ENCODE measurements at places on chromosomes 1 and 21. TPM values are rescaled to one million over a fixed set of nuclear protein-coding genes. Genes with fewer than 3 reads are reported as not detected.

DNA sequence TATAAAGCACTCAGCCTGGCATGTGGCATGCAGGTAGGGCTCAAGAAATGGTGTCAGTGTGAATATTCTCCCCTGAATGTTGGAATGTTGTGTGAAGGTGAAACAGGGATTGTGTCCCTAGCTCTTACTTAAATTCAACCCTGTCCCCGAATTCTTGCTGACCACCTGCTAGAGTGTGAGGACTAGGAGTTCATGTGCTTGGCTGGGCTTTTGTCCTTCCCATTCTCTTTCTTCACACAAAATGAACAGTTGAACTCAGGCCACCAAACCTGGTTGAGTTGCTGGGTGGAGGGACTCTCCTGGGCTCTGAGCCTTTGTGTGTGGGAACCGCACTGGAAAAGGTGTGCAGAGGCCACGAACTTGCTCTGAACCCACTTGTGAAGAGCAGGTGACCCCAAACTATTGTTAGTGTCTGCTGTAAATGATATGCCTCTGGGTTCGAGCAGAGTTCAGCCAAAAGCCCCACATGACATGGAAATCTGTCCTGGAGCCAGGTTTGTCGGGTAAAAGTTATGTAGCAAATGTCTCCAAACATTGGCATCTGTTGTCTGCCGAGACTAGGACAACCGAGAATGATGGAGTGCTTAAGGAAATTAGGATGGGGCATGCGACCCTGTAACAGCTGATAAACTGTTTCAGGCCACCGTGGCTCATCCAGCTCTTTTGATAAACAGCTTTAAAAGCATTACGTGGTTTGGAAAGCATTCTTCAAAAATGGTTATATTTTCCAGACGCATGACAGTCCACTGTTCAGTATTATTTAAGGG is 144.2 kb downstream of the DHRS3 start:
- no peak for DNase-seq

SYNC gene
- total RNA-seq: not detected

- no peak for DNase-seq
Measured at GRCh38 chr21:25176637-25177412, 430.5 kb downstream of the MRPL39 start.

DNA sequence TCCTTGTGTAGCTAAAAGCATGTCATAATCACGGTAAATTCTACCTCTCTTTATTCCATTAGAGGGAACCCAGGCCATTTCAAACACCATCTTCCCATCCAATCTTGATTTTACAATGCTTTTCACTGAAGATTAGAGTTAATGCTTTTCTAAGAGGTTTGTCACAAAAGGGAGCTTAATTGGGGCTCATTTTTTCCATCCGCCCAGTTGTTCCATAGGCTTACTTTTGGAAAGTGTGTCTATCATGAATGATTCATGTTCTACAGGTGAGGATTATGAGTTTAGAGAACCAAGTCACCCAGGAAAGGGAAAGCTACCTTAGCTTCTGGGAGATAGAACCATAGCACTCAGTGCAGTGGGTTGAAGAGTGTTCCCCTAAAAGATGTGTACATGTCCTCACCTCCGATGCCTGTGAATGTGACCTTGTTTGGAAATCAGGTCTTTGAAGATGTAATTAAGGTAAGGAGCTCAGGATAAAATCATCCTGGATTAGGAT is 286.9 kb upstream of the RUNX1 start:
- no peak for DNase-seq

FMO5 gene
- total RNA-seq: 0.86 TPM

DNA sequence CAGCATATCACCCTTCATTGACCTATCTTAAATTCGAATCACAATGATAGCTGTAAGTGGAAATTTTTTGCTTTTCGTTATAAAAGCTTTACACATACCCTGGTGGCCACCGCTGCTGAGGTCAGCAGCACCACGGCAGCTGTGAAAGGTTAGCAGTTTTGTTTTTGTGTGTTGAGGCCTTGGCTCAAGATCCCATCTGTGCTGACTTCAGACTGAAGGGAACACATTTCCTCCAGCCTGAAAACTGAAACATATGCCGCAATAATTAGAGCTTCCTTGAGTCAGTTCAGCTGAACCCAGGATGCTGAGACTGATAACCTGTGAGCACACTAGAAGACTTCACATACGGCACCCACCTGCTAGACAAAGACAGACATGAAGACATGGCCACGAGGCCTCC is 103.0 kb downstream of the SMYD3 start:
- no peak for DNase-seq

DNA sequence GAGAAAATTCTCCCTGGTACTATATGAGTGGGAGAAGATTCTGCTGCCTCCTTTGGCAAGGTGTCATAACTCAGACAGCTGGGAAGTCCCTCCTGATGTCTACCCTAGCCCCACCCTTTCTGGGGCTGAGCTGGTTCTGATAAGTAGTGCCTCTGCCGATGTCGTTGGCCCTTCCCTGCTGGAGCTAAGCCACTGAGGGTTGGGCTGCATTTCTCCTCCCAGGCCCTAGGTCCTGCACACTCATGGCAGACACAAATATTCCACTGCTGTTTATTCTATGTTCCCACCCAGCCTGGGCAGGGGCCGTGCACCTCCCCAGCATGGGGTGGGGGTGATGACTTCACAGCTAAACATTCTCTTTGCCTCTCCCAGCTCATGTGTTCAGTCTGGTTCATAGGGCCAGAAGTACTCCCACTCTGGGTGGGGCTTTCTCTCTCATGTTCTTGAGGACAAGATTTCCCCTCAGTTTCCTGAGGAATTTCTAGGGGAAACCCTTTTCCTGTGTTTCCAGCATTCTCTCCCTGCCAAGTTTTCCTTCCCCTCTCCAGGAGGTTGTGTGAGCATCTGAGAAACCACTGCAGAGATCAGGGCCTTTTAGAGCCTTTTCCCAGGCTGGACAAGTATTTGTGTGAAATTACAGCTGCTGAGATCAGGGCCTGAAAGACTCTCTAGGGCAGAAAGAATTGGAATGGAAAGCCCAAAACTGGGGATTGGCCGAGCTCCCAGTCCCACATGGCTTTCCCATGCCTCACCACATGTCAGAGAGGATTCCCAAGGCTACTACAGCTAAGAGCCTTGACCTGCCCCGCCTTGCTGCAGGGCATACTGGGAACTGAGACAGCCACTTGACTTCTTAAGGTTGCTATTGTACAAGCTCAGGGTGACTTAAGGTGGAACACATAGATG is 66.2 kb downstream of the ATP2B4 start:
- DNase-seq: no peak

DNA sequence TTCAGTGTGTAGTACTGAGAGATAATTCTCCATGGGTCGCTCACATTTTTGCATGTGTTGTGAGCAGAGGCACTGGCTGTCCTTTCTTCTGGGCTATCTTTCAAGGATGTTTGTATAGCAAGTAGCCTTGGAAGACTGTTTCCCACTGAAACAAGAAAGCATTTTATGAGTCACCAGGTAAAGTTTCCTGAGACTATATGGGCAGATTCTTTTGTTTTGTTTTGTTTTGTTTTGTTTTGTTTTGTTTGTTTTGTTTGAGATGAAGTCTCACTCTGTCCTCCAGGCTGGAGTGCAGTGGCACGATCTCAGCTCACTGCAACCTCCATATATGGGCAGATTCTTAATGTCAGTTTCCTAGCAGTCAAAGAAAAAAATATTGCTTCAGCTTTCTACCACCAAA is 912.6 kb downstream of the TTLL7 start:
- DNase-seq: no peak

DNA sequence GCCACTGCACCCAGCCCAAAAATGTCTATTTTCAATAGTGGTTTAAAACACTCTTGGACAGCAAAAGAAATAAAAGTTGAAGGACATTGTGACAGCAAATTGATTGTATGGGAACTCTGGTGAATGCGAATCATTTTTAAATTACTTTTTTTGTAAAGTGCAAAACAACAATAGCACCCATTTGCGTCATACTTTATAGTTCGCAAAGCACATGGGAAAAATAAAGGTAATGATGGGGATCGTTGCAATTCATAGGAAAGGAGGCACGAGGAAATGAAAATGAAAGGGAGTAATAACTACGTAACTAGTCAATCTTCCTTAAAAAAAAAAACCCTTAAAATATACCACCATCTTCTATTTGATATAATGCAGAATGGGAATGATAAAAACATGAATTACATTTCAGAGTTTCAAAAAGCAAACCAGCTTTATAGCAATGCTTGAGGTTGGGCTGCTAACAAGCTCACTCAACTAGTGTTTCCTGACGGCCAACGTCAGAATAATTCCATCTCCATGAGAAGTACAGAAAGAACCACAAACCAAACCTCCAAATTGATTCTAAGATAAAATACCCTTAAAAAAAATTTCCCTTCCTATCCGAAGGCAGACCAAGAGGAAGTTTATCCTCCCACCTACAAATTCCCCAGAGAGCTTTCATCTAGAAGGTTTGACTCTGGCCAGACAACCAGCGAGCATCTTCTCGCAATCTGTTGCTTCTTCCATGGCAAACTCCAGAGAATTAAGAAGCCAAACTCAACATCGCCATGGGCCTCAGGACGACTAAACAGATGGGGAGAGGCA is at the start of gene EDARADD:
Gene EDARADD (plus strand): TSS at position 606 of the 801 bp plus-strand sequence. CDS start 159 bp downstream, at position 765.
- DNase-seq: no peak

GRCh38 chr1:66523562-66523961 is 10.4 kb upstream of the SGIP1 start:
- DNase-seq: no peak

DNA sequence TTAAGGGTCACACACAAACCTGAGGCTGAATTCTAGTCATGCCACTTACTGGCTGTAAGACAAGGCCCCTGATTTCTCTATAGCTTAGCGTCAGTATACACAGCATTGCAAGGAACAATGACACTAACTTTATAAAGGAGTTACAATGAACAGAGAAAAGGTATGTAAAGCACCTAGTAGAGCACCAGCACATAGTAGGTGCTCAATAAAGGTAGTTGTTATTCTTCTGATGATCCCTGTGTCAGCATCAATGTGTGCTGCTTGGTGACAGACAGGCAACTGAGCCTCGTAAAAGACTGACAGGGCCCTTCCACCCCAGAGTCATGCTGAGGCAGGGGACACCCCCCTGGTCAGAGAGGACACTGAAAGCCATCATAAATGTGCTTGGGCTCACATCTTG is 43.2 kb downstream of the GRHL3 start:
- no peak for DNase-seq

- peak; percentile 4 for DNase-seq
Measured at GRCh38 chr1:53639996-53640700, 98.8 kb downstream of the GLIS1 start.

NUDT17 gene
- total RNA-seq: 2.9 TPM

- DNase-seq: no peak
Measured at GRCh38 chr1:112268408-112268807, 127.6 kb upstream of the CTTNBP2NL start.

CCDC27 gene
- not detected for total RNA-seq

GRCh38 chr1:25676488-25676887 is 59.9 kb downstream of the MAN1C1 start:
- no peak for DNase-seq

DNA sequence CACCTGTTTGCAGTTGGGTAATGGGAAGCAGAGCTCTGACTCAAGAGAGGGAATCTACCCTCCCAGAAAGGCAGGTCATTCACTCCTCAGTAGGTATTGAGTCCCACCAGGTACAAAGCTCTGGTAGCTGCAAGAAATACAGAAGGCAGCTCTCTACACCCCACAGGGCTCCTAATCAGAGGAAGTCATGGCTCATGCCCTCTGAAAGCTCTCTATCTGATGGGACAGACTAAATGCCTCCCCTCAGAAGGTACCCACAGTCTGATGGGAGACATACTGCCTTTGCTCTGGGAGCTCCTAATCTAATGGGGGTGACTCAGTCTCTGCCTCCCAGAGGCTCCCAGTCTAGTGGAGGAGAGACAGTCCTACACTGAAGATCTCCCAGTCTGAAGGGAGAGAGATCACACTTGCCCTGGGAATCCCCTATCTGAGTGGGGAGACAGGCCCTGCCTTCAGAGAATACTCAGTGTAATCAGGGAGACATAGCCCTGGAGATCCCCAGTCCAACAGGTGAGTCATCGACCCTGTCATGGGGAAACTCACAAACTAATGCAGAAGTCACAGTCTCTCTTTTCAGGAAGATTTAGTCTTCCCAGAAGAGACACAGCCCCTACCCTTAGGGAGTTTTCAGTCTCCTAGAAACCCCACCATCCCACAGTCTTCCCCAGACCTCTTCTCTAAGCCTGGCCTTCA is 23.7 kb downstream of the CAMK1G start:
- DNase-seq: no peak

DNA sequence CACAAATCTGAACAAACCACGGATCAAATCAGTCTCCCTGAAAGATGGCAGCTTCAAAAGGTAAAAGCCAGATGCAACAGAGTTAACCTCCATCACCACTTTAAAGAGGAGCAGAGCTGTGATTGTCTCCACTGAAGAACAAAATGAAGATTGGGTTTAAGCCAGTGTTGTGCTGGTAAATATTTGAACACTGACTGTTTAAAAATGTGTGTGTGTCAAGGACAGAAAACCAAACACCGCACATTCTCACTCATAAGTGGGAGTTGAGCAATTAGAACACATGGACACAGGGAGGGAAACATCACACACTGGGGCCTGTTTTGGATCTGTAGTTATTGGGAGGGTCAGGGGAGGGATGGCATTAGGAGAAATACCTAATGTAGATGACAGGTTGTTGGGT is 83.9 kb downstream of the ST6GALNAC5 start:
- DNase-seq: no peak

TNN gene
- total RNA-seq: not detected

KCNA2 gene
- total RNA-seq: 1.1 TPM

NT5C1A gene
- total RNA-seq: not detected

GRCh38 chr1:51237351-51238033 is 1.4 kb downstream of the RNF11 start:
- no peak for DNase-seq

DNA sequence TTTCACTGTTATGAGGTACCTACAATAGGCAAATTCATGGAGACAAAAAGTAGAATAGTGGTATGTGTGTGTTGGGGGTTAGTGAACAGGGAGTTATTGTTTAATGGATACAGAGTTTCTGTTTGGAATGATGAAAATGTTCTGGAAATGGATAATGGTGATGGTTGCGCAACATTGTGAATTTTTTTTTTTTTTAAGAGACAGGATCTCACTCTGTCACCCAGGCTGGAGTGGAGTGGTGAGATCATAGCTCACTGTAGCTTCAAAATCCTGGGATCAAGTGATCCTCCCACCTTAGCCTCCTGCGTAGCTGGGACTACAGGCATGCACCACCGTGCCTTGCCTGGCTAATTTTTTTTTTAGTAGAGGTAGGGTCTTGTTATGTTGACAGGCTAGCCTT is 34.5 kb upstream of the TRABD2B start:
- DNase-seq: no peak

- DNase-seq: no peak
Measured at GRCh38 chr1:169201084-169201619, 94.7 kb downstream of the ATP1B1 start.
